ENCODE measurements at places on chromosomes 3 and 15. TPM values are rescaled to one million over a fixed set of nuclear protein-coding genes. Genes with fewer than 3 reads are reported as not detected.

Gene AHSG
- total RNA-seq: 0.25 TPM

Gene CSPG4
- total RNA-seq: not detected

Gene ITPKA
- total RNA-seq: 7.1 TPM

Gene CYP1A1
- 2.1 TPM for total RNA-seq

Gene CHRNB4
- total RNA-seq: not detected

Gene CPNE9
- 0.11 TPM for total RNA-seq

Gene ZDHHC3
- total RNA-seq: 40.5 TPM

Gene ASB14
- total RNA-seq: not detected

Gene SERPINI2
- total RNA-seq: not detected

Gene CACNA2D3
- not detected for total RNA-seq

GRCh38 chr3:42605546-42606173 lies 5.2 kb downstream of the NKTR start:
- no peak for DNase-seq

GRCh38 chr3:195195321-195196209 lies 75.4 kb downstream of the XXYLT1 start:
- no peak for DNase-seq

GRCh38 chr3:45642731-45643152 lies 46.5 kb upstream of the SACM1L start:
- no peak for DNase-seq

- DNase-seq: no peak
Measured at GRCh38 chr15:59444980-59445545, 7.1 kb downstream of the FAM81A start.

DNA sequence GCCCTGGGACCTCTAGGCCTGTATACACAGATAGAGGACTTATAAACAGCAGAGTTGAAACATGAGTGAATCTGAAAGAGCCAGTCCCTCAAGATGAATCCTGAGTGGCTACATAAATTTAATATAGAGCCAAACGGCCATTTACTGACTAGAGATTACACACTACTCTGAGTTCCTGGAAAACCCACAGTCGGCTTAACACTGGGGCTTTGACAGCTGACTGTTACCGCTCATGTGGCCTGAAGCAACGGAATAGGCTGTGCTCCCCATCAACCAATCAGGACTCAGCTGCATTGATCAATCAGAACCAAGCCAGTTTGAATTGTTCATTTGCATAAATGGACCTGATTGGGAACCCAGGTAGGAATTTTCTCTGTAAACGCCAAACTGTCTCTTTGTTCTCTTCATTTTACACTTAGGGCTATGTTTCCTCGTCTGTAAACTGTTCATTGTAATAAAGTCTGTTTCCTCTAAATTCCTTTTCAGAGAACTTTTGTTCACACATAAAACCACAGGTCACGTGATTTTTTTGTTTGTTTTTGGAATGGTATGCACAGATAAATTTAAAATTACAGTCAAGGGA lies 40.5 kb downstream of the CCNL1 start:
- no peak for DNase-seq

DNA sequence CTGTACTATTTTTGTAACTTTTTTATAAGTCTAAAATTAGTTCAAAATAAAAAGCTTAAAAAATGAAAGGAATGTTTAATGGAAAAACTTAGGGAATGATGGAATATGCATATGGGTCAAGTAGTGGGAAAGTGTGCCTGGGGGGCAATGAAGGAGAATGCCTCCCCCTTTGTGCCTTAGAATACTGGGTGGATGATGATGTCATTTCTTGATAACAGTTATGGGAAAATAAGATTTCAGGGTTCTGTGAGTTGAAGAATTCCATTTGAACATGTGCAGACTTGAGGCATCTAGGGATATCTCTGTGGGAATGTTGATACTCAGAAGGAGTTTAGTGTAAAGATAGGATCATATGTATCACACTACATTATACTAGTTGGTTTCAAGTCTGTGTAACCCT lies 13.8 kb downstream of the WDR93 start:
- DNase-seq: no peak

DNA sequence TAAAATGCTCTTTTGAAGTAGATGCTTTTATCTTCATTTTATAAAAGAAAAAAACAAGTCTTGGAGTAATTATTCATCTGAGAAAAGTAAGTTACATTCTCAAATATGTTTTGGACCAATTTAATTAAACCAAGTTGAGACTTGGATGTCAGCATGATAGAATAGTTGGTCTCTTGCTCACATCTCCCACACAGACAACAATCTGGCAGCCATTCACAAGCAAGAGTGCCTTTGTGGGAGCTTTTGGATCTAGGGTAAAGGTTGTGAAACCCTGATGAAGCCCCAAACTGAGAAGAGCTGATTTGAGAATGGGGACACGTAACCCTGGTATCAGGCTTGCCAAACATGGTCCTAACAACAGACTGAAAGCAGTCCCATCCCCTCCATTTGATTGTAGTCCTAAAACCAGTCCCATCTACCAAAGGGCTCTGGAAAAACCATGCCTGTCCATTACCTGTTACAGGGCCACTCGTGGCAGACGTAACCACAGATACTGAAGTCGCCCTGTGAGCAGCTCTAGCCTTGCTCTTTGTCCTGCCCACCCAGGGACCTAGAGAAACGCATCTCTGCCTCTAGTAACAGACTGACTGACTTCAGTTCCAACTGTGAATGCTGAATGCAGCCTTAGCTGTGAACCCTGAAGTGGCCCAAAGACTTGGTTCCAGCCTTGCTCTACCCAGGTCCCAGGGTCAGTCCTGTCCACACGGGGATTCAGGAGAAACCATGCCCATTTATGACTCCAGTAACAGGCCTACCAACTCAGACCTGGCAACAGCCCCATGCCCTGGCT lies 145.5 kb upstream of the SYNPR start:
- DNase-seq: no peak

- DNase-seq: no peak
Measured at GRCh38 chr3:113802795-113803455, 35.7 kb upstream of the GRAMD1C start.

DNA sequence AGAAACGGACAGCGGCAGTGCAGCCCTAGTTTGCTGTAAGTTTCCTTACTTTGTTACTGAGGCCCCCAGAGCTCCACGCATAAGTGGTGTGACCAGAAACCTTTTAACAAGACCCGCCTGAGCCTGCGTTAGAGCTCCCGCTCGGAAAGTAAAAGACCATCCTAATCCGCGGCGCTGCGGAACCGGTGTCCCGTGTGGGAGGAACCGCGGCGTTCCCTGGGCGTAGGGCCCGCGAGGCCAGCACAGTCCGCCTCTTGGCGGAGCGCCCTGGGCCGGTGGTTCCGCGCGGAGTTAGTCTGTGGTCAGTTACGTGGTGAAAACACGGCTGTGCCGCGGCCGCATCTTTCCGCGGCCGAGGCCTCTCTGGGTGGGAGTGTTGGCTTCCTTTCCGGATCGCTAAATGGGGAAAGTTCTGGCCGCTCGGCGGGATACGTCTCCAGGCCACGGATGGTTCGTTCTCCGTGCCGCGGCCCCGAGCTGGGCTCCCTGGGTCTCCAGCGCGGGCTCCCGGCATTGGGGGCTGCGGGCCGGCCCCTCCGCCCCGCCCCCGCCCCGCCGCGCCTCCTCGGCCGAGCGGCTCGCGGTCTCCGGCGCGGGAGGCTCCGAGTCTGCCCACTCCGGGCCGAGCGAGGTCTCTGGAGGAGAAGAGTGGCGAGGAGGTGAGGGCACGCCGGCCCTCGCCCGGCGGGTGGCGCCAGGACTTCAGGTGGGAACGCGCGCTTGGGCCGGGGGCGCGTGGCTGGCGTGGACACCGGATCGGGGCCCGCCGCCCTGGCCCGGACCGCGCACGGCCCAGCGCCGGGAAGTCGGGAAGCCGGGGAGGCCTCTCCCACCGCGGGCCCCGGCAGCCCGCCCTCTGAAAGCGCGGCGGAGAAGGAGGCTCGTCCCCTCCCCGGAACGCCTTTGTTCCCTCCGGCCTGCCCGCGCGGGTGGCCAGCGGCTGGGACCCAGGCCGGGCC lies 754 bp downstream of the B3GNT5 start:
- peak; percentile 38 for DNase-seq

GRCh38 chr15:25332306-25332705 lies 106.5 kb downstream of the UBE3A start:
- DNase-seq: no peak

DNA sequence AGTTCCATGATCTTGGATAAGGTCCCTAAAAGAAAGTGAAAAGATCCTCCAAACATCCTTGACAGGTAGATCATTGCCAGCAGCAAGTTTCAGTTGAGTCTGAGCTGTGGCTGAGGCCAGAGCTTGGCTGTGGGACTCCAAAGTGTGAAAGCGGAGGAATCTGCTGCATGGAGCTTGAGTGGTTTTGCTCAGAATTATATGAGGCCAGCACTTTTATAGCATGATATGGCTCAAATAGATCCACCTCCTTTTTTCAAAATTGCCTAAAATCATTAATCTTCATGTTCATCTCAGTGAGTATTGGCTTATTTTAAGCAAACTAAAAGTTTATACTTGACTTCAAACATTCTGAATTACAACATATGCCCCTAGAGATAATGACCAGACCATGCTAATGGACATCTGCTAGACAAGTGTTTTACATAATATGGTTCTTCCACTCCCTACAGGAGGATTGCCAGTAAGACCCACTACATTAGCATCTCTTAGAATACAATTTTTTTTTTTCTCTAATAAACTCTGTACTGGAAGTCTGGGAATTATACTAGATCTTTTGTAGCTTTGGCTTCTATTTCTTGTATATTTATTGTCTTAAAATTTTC lies 368.1 kb downstream of the ZPLD1 start:
- no peak for DNase-seq

DNA sequence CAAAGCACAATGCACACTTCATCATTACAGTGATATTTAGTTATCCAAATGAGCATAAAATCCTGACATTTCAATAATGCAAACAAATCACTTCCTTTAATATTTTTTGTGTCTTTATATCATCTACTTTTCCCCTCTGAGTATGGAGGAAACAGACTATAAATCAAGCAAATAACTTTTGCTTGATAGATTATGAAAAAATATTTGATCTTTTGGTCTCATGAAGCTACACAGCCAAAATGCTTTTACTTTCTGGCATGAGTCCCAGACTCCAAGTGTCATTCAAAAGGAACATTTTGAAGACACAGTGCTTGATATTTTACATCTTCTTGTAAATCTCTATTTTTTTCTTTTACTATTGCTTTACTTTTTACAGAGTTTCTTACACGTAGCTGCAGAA lies 215.3 kb upstream of the ROBO1 start:
- DNase-seq: no peak

GRCh38 chr15:101198031-101198575 lies 53.7 kb downstream of the CHSY1 start:
- no peak for DNase-seq

- no peak for DNase-seq
Measured at GRCh38 chr3:157151151-157151550, 8.8 kb downstream of the CCNL1 start.

- no peak for DNase-seq
Measured at GRCh38 chr15:69592954-69593353, 140.3 kb downstream of the RPLP1 start.

DNA sequence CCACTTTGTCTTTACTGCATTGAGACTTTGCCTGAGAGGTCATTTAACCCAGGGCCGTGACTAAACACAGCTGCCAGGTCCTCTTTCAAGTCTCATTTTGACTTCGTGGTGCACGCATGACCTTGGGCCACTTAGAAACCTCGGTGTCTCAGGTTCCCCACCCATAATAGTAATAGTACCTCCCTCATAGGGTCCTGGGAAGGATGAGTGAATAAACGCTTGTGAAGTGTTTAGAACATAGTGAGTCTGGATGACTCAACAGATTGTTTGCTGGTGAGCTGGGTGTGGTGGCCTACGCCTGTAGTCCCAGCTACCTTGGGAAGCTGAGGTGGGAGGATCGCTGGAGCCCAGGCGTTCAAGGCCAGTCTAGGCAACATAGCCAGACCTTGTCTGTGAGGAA lies 56.3 kb downstream of the BDH1 start:
- DNase-seq: no peak

GRCh38 chr3:125374501-125374995 lies 577 bp downstream of the ZNF148 start:
- peak; percentile 19 for DNase-seq

- no peak for DNase-seq
Measured at GRCh38 chr3:105538483-105538882, 171.8 kb downstream of the ALCAM start.

DNA sequence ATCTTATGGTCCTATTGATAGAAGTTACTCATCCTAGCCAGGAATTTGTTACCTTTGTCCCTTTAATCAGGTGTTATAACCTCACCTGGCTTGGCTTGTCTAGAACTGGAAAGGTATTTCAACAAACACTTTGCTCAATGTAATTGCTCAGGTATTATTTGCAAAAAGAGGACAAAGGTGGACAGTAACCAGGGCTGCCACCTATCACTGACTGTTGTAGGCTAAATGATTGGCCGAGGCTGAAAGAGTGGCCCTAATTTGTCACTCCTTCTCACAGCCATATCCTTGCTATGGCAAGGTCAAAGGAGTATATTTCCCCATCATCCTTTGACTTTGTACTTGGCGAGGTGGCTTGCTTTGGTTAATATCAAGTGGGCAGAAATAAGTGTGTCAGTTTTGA lies 2.7 kb upstream of the SELENOS start:
- no peak for DNase-seq

DNA sequence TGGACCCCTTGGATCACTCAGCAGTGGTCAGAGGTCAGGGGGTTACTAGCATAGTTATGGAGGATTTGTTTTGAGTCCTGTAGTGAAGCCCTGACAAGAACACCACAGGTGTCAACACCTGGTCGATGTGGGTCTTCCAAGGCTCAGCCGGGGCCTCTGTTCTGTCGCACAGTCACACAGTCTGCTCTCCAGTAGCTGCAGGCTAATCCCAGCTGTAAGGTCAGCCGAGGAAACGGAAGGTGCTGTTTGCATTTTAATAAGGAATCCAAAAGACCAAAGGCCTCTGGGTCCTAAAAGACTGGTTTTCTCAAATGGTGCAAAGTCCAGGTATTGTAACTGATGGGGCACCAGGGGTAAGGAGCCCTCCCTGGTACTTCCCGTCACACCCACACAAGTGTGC lies 71.7 kb downstream of the RPLP1 start:
- no peak for DNase-seq

GRCh38 chr3:1611824-1612223 lies 486.8 kb upstream of the CNTN4 start:
- no peak for DNase-seq

DNA sequence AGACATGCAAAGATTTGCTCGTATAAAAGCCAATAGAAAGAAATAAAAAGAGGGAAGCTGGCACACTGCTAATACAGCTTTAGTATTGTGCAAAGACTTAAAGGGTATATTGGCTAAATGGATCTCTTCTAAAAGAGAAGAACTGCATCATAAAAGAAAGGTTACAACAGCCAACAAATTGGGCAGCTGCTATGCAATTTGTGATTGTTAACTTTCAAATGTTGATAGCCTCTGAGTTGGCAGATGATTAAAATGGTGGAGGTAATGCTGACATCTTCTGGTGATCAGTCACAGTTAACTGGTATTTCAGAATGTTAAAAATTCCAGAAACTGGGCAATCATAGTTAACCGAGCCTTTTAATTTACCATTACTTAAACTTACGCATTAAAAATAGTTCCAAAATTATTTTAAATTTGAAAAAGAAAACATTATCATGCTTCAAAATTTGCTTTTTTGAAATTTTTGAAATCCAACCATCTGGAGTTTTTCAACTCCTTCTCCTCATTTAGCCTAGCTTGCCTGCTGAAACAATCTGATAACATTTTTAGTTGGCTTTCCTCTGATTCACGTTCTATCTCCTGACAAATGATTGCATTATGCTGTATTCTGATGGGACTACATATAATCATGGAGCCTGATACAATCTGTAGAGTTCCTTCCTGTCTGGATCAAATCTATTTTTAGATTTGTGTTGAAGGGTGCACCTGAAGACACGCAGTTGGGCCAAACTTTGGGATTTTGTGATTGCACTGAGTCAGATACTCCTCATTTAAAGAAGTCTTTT lies 144.0 kb upstream of the PDZRN3 start:
- no peak for DNase-seq

Data from activated naive CD4-positive, alpha-beta T cell treated with anti-CD3 and anti-CD28 coated beads, Interleukin-2, amount 50 U/mL, for 72 hours (primary cell).